Bone marrow (tissue), 2 donors: ENCODE measurements at places on chromosomes 2 and 18.

DNA sequence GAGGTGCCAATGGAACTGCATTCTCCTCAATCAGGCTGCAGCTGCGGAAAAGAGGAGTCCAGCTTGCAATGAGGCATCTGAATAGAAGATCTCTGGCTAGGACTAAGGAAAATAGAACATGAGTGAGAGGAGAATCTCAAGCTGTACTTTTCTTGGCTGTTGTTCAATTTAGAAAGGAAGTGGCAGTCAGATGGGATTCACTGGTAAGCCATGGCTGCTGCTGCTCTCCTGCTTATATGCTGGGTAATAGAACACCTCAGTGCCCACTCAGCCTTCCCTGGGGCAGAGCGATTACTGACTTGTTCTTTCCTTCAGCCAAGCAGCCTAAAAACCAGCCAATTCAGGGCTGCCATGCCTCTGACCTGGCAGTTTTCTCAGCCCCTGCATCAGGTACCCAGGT lies 17.6 kb upstream of the CHST9 start:
- DNase-seq, result no peak

- DNase-seq, result no peak
Measured at GRCh38 chr18:67954594-67954993, 438.1 kb upstream of the DSEL start.

GRCh38 chr18:55189972-55190371 lies 230.7 kb upstream of the CCDC68 start:
- no peak for DNase-seq

- DNase-seq, result no peak
Measured at GRCh38 chr2:102736110-102736409, 25.8 kb upstream of the TMEM182 start.

GRCh38 chr18:58505181-58505580 lies 123.7 kb downstream of the ALPK2 start:
- no peak for DNase-seq

GRCh38 chr18:12362473-12363174 lies 14.4 kb downstream of the AFG3L2 start:
- DNase-seq, result no peak

DNA sequence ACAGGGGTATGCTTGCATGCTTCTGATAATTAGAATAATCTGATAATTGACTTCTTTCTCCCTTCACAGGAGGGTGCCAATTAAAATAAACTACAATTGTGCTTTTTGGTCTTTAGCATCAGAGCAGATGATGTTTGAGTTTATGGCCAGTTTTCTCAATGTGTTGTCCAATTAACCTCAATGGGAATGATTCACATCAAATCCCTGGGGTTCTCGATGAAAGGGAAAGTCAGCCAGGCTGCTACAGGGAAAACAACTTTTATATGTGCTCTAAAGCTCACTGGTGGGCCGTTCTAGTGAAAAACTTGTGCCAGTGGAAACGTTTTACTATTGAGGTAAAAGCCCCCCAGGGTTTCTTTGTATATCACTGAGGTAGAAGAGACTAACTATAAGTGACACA lies 887.3 kb upstream of the CRIM1 start:
- DNase-seq, result no peak

DNA sequence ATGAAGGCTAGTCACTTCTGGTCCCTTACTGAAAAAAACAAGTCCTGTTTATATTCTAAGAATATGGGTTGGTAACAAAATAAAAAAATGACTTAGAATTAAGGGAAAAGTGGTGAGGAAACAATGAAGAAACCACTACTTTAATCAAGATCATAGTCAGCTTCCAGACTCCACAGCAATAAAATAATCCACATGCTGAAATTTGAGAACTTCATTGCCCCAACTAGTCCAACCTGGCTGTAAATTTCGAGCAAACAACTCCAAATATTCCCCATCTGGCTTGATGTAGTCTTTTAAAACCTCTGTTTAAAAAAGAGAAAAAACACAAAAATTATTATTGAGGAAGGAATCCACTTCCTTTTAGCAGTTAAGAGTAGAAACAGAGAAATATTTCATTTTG lies 32.5 kb downstream of the METTL4 start:
- DNase-seq, result no peak

GRCh38 chr2:217465100-217465499 lies 537.7 kb downstream of the TNS1 start:
- no peak for DNase-seq

DNA sequence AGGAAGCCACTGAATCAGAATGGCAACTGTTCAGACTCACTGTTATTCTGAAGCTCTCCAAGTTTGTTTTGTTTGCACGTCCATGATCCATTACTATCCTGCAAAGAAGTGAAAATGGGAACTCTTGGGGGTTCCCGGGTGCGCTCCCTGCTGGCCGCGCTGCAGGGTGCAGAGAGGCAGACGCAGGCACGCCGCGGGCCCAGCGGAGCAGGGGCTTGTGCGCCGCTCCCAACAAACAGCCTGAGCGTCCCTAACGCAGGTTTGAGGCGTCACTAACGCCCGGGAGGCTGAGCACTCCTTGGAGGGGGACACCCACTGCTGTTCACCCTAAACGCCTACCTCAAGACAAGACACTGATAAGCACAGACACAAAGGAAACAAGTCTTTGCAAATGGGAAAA lies 14.3 kb upstream of the PIEZO2 start:
- no peak for DNase-seq
